ENCODE measurements at places on chromosomes 4 and X. TPM values are rescaled to one million over a fixed set of nuclear protein-coding genes. Genes with fewer than 3 reads are reported as not detected.

DNA sequence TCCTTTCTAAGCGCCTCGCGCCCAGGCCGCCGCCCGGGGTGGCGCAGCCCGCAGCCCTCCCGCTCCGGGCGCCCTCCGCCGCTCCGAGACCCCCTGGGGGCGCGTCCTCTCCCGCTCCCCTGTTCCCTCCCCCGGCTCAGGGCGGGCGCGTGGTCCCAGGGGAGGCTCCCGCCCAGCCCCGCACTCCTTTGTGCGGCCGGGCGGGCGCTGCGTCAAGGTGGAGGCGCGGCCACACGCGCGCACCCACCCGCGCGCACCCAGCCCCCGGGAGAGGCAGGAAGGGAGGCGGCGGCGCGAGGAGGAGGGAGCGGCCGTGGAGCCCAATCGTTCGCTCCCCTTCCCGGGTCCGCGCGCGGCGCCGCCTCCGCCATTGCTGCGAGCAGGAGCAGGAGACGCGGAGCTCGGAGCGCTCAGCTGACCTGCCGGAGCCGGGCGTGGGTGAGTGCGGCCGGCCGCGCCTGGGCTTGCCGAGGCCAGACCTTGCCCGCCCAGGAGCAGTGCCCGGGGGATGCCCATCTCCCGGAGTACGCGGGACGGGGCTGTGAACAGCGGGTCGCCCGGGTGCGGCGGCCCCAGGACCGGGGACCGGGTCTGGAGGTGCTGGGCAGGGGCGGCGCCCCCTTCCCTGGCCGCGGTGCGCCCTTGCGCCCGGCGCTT is at the start of gene NSG1:
NSG1 (plus strand) TSS at position 367 of the 657 bp plus-strand sequence. CDS start 528 bp downstream, outside the sequence.
- H3K4me3 ChIP-seq: peak within 1 kb of the TSS; percentile 86
- peaks cover 28% of the 10 kb centered on the region for H3K27me3 ChIP-seq

DNA sequence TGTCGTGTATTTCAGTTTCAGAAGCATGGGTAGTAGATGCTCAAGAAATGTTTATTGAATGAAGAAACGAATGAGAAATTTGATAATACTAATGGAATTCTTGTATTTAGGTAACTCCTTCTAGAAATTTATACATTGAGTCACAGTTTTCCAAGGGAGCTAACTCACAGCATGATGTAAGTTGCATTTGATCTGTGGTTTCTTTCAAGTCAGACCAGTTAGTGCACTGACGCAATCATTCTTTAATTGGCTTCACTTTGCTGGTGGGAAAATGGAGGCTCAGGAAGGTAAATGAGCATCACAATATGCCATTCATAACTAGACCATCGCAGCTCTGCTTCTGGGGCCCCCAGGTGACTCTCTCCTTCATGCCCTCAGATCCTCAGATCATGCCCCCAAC is 17.3 kb upstream of the CWH43 start:
- peaks cover 7% of the 10 kb centered on the region for H3K27me3 ChIP-seq
- no peak for DNase-seq
- no peaks in the 10 kb centered on the region for H3K36me3 ChIP-seq

- H3K36me3 ChIP-seq: no peaks in the 10 kb centered on the region
- H3K4me3 ChIP-seq: no peak overlapping the region
- no peaks in the 10 kb centered on the region for H3K4me1 ChIP-seq
- DNase-seq: no peak
Measured at GRCh38 chrX:152878976-152879755, 18.7 kb upstream of the ZNF185 start.

DNA sequence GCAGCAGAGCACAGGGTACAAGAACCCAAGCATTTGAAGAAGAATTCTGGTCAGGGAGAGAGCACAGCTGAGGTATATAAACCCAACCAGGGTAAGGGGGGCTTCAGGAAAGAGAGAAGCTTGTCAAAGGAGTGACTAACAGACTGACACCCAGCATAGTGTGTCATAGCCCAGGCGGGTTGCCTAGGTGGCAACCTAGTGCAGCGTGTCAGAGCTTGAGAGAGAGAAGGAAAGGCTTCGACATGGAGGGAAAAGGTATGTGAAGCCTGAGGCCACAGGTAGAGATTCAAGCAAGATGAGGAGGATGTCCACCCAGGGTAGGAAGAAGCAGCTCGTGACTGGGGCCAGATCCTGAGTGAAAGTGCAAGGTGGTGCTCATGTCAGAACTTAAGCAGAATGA is 8.5 kb upstream of the ANTXR2 start:
- no peak overlapping the region for H3K27ac ChIP-seq
- peaks cover 4% of the 10 kb centered on the region for H3K4me1 ChIP-seq
- H3K36me3 ChIP-seq: peaks cover 7% of the 10 kb centered on the region
- no peak for DNase-seq
- H3K27me3 ChIP-seq: peaks cover 9% of the 10 kb centered on the region

MAMLD1 gene
- total RNA-seq: 1.6 TPM

DNA sequence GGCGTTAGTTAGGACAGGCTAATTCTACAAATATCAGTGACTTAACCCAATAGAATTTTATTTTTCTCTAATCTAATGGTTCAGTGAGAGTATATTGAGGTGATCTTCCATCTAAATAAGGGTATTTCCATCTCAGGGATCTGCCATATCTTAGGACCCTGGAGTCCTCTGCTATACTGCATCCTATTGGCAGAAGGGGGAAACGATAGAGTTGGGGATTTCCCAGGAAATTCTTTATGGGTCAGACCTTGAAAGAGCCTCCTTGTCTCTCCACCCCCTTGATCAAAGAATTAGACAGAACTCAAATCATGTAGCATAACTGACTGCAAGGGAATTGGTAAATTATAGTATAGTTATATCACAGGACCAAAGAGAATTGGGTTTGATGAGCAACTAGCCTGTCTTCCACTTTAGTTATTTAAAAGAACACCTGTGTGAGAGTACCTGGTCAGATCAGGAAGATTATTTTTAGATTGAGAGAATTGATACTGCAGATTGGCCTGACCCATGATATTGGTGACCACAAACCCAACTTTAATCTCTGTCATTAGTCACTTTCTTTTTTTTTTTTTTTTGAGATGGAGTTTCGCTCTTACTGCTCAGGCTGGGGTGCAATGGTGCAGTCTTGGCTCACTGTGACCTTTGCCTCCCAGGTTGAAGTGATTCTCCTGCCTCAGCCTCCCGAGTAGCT is 25.6 kb downstream of the SMARCA5 start:
- no peak for DNase-seq
- H3K36me3 ChIP-seq: peaks cover 59% of the 10 kb centered on the region
- H3K27me3 ChIP-seq: no peaks in the 10 kb centered on the region
- H3K27ac ChIP-seq: no peak overlapping the region
- peaks cover 4% of the 10 kb centered on the region for H3K4me1 ChIP-seq

DNA sequence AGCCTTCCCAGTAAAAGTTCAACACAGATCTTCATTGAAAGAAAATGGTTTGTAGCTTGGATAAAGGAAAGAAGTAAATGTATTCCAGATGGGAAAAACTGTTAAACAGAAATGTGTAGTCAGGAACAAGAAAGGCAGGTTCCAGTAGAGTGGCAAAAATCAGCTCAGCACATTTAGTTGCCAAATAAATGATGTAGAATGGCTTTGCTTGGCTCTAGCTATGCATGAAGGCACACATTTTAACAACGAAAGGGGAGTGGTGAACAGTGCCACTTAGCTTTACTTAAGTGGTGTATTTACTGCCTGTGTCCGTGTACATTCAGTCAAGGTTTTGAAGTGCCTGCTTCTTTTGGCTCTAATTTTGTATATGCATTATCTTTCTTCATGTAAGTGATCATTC is 644.5 kb upstream of the ATOH1 start:
- H3K36me3 ChIP-seq: no peaks in the 10 kb centered on the region
- H3K4me3 ChIP-seq: no peak overlapping the region
- no peaks in the 10 kb centered on the region for H3K27me3 ChIP-seq
- DNase-seq: no peak
- no peak overlapping the region for H3K27ac ChIP-seq

- no peaks in the 10 kb centered on the region for H3K4me1 ChIP-seq
- no peaks in the 10 kb centered on the region for H3K36me3 ChIP-seq
- no peak for DNase-seq
Measured at GRCh38 chr4:6221851-6222760, 21.8 kb upstream of the JAKMIP1 start.
